Camera-type eye (tissue), 1 donor: ENCODE measurements at places on chromosomes 1 and 21. TPM values are rescaled to one million over a fixed set of nuclear protein-coding genes. Genes with fewer than 3 reads are reported as not detected.

Gene ARTN
- total RNA-seq, result 2.4 TPM

Gene PLOD1
- total RNA-seq, result 129 TPM

Gene C1QA
- 24.1 TPM for total RNA-seq

Gene PROK1
- not detected for total RNA-seq

Gene SERTAD4
- total RNA-seq, result 9.3 TPM

Gene PTGFR
- total RNA-seq, result 9.5 TPM

Gene ALG14
- total RNA-seq, result 4.1 TPM

Gene KIAA0040
- total RNA-seq, result 6.8 TPM

Gene RBP7
- 2.6 TPM for total RNA-seq

Gene COL8A2
- total RNA-seq, result 65.4 TPM

Gene NCAM2
- 24.0 TPM for total RNA-seq

Gene ACKR1
- total RNA-seq, result 8.9 TPM

Gene SETD4
- 37.1 TPM for total RNA-seq
